ENCODE measurements at places on chromosomes 2 and 18.

GRCh38 chr2:9694661-9695234 lies 64.0 kb upstream of the YWHAQ start:
- DNase-seq = no peak

- no peak for DNase-seq
Observed at GRCh38 chr2:102063941-102064678, 72.3 kb downstream of the IL1R2 start.

GRCh38 chr2:103459283-103459682 lies 697.5 kb downstream of the TMEM182 start:
- DNase-seq = no peak

GRCh38 chr18:8991155-8991554 lies 111.3 kb upstream of the NDUFV2 start:
- no peak for DNase-seq

DNA sequence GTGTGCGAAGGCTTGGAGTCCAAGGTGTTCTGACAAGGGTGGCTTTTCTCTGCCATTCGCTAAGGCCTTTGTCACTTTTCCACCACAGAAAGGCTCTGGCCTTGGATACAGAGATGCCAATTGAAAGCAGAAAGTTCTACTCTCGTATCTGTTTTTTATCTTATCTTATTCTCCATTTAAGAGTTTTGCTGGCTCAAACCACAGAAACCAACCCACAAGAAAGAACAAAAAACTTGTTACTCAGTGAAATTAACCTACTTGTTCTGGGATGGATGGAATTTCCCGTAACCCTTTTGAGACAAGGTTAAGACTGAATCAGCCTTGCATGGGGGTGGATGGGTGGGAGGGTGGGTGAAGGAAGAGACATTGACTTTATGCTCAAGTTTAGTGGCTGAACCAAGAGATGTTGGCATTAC lies 221.7 kb downstream of the CDH20 start:
- DNase-seq = no peak

DNA sequence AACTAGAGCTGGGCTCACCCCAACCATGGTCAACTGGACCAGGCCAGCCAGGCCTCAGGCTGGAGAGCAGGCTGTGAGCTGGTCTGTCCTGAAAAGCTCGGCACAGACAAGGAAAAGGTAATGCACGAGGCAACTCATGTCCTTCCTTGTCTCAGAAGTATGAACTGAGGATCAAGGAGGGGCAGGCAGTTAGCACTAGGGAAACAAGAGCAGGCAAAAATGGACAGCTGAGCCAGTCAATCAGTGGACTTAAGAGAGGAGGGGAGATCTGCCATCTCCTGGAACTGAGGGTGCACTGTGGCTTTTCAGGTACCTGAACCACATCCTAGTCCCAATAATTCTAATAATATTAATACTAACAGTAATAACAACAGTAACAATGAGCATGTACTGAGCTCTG lies 20.6 kb upstream of the WIPF1 start:
- DNase-seq = no peak

GRCh38 chr2:159658881-159659873 lies 42.8 kb upstream of the BAZ2B start:
- no peak for DNase-seq

DNA sequence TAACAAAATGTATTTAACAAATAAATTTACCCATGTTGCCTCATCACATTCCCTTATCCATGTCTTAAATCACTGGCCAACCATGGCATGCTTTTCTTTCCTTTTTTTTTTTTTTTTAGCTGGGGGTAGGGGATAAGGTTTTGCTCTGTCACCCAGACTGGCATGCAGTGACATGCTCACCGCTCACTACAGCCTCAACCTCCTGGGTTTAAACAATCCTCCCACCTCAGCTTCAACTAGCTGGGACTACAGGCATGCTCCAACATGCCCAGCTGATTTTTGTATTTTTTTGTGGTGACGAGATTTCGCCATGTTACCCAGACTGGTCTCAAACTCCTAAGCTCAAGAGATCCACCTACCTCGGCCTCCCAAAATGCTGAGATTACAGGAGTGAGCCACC lies 266.4 kb downstream of the THSD7B start:
- no peak for DNase-seq

DNA sequence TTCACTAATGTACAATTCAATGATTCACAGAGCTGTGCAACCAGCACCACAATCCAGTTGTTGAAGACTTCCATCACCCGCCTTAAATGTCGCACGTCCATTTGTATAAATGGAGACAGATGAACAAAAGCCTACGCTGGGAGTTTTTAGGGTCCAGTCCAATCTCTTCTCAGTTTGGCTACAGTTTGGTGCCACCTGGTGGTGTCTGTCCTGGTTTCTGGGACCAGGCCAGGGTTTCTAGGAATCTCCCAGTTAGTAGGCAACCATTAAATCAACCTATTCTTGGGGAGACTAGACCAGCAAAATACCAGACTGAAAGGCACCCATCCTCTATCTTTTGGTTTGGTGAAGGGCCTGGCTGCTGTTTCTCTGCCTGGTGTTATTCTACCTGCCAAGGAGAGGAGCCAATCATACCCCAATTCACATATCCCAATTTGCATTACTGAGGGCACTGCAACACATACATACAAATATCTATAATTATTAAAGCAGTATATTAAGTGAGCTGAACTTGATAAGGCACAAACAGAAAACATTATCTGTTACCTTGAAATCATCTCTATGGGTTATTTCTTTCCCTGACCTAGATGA lies 3.2 kb upstream of the DDX1 start:
- DNase-seq = peak; percentile 13

GRCh38 chr18:77039196-77040130 lies 93.1 kb downstream of the MBP start:
- DNase-seq = no peak

DNA sequence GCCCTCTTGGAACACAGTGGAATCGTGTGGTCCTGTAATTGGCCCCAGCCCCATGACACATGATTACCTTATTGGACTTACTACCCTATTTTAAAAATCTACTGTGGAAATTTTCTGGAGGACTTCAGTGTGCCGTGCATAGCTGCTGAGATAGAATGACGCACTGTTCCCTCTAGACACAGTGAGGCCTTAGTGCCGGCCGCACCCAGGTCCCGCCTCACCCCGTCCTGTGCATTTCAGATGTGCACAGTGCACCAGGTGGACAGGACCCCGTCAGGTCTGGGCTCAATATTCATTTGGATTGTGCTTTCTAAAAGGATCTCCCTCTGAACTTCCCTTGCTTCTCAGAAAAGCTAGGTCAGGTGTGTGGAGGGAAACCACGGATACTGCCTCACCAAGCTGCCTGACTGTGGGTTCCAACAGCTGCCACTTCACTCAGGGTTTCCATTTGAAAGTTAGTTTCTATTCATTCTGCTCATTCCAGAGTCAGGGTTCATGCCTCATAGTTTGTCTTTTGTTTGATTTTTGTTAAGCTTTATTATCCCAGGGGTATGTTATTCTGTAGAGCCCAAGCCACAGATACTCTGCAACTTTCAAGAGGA lies 155.8 kb downstream of the PTGR3 start:
- no peak for DNase-seq

GRCh38 chr18:59904011-59904601 lies 4.3 kb downstream of the PMAIP1 start:
- DNase-seq = no peak

- DNase-seq = no peak
Observed at GRCh38 chr2:112765251-112765650, 842 bp upstream of the CKAP2L start.

- DNase-seq = no peak
Observed at GRCh38 chr2:78068808-78069207, 546.6 kb upstream of the LRRTM4 start.

- DNase-seq = no peak
Observed at GRCh38 chr2:174546519-174547506, 50.8 kb downstream of the WIPF1 start.

DNA sequence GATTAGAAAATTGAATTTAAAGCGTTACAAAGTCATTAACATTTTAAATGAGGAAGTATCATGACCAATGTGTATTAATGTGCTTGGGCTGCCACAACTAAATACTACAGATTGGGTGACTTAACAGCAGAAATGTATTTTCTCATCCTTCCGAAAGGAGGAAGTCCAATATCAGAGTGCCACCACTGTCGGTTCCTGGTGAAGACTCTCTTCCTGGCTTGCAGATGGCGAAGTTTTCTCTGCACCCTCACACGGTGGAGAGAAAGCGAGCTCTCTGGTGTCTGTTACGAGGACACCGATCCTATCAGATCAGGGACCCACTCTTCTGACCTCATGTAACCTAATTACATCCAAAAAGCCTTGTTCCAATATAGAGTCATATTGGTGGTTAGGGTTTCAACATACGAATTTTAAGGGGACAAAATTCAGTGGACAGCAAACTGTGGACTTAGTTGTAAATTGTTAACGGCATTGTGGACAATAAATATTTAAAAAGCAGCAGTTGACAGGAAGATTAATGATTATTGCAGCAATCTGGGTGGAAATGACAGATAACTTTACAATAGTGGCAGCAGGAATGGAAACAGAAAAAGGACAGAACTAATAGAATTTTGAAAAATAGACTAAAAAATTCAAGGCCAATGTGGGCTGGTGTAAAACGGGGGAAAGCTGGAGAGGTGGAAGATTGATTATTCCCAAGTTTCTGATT lies 35.1 kb upstream of the CYRIA start:
- no peak for DNase-seq

DNA sequence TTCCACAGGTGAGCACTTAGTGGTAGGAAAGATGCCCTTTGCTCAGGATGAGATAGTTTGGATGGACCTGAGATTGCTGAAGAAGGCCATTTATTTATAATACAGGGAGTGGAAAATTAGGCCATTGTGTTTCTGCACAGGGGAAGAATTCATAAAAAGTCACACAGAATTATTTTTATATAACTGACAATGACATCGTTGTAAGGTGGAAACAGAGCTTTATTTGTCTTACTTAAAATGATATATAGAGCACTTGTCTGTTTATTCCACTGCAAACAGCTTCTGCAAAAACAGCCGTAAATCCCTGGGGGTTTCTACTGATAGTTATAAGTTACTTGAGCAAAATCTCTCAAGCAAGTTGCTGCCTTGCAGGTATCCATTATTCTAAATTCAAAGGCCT lies 158.1 kb upstream of the ZNF521 start:
- no peak for DNase-seq

- no peak for DNase-seq
Observed at GRCh38 chr2:174635776-174636404, 38.3 kb upstream of the WIPF1 start.

DNA sequence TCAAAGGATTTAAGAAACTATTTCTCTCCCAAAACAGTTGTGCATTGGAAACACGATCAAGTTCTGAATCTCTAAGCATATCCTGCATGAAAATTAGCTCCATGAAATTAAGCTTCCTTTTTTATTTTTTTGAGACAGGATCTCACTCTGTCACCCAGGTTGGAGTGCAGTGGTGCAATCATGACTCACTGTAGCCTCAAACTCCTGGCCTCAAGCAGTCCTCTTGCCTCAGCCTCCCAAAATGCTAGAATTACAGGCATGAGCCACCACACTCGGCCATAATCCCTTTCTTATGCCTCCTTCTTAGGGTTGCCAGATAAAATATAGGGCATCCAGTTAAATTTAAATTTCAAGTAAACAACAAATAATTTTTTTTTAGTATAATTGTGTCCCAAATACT lies 124.4 kb downstream of the ARL4C start:
- no peak for DNase-seq

DNA sequence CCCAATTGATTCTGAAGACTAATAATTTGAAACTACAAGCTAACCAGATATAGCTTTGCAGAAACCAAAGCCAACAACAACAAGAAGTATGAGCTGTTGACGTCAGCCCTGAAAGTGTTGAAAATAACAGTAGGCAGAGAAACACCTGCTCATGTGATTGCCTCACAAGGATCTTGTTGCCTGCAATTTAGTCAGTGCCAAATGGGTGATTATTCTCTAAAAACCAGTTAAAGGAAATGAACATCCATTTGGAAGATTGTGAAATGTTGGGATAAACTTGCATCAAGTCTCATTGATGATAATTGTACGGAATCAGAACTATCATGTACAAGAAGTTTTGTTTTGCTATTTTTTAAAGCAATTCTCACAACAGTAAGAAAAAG lies 2.8 kb downstream of the CYTIP start:
- no peak for DNase-seq

DNA sequence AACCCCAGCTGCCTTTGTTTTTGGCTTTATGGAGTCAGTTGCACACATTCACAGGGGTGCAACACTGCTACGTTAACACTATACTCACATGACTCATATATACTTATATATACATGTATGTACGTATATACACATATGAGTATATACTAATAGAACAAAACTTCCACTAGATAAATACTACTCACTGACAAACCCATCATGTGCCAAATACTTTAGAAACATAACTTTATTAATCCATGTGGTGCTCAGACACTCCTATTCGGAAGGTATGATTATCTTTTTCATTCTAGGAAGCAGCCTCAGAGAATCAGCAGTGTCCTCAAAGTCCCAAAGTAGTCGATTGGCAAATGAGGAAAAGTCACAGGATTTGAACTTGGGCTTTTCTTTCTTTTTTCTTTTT lies 7.9 kb downstream of the PMAIP1 start:
- no peak for DNase-seq

- DNase-seq = no peak
Observed at GRCh38 chr2:15939556-15939853, 845 bp upstream of the MYCN start.

GRCh38 chr2:190283783-190284182 lies 35.8 kb downstream of the HIBCH start:
- no peak for DNase-seq

DNA sequence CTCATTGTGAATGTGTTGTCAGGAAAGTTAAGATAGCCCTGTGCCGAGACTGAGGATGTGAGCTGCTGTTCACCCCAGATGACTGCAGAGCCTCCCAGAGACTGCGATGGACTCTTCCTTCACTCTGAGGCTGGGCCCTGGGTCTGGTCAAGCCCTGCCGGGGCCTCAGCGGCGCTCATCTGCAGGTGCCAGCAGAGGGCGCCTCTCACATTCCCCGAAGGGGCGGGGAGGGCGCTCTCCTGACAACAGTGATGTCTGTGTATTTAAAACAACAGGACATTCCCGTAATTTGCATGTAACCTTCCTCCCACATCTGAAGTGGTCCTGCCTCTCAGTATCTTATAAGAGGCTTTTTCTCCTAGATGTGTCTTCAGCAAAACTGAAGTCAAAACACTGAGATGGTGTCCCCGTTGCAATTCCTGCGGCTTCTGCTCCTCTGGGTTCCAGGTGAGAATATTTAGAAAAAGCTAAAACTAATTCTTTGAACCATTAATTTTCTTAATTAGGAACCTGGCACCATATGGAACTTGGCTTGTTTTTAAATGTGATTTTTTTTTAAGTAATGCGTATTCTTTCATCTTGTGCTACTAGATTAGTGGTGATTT lies 1377.9 kb downstream of the RPIA start:
- DNase-seq = no peak

DNA sequence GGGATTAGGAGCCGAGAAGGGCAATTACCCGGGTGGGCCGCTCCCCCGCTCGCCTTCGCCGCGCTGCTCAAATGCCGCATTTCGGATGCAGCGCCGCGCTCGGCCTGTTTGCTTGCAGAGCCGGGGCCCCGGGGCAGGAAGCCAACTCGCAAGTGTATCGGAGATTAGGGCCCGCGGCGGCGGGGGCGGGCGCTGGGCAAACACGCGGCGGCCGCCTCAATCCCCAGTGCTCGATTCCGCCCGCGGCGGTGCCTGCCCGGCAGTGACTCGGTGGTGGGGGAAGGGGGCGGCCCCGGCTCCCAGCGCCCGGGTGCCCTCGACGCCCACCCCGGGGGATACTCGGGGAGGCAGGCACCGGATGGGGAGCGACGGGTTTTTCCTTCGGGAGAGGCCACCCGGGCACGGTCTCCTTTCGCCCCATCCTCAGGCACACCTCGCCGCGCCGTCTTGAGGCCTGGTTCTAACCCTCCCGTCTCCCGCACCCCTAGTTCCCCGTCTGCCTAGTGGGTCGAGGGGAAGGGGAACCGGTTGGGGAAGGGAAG lies 26.6 kb upstream of the NOTO start:
- peak; percentile 19 for DNase-seq

- DNase-seq = no peak
Observed at GRCh38 chr2:46117379-46117778, 179.8 kb upstream of the EPAS1 start.
